ENCODE measurements at places on chromosomes 3 and 15.

DNA sequence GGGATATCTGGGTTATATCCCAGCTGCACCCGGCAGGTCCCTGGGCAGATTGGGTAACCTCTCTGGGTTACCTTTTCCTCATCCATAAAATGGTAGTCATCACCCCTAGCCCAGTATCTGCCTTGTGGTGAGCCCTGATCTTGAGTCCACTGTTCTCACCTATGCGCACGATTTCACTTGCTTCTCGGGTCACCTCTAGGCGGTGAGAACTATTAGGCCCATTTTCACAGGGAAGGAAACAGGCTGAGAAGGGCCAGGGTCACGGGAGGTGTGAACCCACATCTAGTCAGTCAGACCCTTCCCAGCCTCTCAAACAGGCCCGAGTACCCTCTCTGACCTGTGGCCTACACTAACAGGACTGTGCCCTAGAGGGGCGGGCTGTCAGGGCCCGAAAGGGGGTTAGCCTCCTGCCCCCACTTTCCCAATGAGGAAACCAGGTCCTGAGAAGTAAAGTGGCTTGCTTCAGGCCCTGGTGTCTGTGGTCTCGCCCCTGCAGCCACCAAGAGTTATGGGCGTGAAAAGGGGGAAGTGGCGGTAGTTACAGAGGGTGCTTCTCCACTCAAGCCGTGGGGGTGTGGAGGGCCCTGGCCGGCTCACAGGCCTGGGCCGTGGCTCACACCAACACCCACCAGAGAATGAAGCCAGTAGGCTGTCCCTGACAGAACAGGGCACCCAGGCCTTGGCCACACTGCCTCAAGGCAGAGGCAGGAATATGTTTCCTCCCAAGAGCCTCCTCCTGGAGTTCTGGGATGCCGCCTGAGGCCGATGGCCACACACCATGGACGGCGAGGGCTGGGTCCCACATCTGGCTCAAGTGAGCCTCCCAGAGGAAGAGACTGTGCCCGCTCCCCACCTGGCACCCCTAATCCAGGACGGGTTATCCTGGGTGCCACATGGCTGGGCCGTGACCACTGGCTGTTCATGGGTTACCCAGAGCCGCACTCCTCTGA is 19.5 kb downstream of the PSTPIP1 start:
- no peak for DNase-seq

DNA sequence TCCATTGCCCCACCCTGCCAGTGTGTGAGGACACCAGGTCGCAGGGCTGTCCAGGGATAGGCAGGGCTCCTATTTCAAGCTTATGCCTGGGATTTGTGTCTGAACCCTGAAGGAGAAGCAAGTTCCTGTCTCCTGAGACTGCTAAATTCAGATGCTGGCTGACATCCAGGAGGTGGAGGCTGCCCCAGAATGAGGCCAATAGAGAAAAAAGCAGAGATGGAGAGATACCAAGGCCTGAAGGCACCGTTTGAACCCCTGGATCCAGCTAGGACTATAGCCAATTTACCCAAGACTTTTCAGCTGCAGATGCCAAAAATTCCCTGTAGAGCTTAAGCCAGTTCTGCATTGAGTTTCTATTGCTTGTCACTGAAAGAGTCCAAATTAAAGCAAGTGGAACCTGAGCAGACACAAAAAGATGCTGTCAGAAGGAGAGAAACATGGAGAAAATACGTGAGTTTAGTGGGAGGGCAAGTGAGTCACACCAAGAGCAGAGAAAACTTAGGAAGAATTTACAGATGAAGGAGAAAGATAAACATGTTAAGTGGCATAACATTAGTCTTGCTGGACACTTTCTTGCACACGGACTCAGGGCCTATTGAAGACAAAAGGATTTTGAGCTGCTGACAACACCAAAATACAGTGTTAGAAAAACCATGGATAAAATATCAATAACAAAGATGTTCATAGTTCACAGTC is 148.6 kb downstream of the CNTN3 start:
- DNase-seq = no peak

GRCh38 chr3:88031642-88032077 is 27.1 kb downstream of the CGGBP1 start:
- DNase-seq = no peak

- DNase-seq = no peak
Observed at GRCh38 chr3:105788593-105788992, 80.2 kb downstream of the CBLB start.

DNA sequence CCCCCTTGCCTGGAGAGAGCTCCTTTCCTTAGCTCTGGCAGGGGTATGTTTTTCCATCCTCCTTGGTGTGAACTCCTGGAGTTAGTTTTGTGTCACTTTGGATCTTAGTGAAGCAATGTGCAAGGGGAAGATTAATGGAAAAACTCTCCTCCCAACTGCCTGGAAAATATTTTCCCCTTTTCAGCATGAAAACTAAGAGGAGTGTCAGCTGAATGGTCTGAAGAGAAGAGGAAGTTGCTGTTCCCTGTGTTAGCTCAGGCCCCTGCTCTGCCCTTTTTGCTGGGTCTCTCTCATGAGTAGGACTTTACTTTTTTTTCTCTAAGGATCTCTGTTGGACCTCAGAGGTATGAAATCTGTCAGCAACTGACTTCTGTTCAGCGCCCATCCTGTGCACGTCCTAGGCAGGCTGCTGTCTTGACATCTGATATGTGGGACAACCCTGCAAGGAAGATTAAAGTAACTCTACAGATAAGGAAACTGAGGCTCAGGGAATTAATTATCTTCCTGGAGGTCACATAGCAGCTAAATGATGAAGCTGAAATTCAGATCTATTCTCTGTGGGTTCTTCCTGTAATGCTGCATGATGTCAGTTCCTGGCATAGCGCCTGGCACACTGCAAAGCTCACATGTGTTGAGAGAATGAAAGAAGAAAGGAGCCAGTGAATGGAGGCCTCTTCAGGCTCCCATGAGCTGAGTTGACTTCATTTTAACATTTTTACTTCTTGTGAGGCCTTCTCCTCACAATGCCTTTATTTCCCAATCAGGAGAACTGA is 109.7 kb upstream of the GALNT15 start:
- DNase-seq = no peak

DNA sequence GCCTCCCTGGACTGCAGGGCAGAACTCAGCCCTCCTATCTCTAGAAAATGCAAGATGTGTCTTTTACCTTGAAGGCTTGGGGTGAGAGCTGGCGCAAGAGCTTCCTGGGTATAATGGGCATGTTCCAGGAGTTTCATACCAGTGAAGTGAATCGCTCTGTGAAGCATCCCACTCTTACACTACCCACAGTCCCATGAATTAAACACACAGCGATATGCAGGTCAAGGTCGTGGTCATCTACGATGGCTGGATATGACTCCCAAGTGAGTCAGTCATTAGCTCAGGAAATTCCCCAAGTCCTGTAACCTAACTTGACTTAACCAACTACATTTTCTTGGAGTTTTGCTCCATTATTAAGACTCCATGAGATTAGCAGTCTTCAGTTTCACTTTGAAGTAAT is 439.7 kb downstream of the NTRK3 start:
- DNase-seq = no peak

- DNase-seq = no peak
Observed at GRCh38 chr3:184377882-184378445, at the start of gene THPO. THPO (minus strand) TSS chr3:184378207; CDS start chr3:184376259, 1,948 bp downstream.

DNA sequence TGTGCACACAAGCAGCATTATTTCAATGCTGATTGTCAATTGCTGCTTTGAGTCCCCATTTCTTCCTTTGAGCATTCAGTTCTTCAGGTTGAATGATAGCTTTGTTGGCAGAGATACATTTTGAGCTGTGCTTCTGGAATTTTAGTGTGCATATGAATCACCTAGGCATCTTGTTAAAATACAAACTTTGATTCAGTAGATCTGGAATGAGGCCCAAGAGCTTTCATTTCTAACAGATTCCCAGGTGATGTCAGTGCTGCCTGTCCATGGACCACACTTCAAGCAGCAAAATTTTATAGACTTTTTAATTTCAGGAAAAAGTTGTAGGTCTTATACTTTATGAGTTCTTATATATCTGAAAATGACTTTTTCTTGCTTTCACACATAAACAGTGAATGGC is 131.1 kb downstream of the ADAMTSL3 start:
- no peak for DNase-seq

GRCh38 chr3:178532476-178532875 is 3.8 kb upstream of the KCNMB2 start:
- peak; percentile 88 for DNase-seq

DNA sequence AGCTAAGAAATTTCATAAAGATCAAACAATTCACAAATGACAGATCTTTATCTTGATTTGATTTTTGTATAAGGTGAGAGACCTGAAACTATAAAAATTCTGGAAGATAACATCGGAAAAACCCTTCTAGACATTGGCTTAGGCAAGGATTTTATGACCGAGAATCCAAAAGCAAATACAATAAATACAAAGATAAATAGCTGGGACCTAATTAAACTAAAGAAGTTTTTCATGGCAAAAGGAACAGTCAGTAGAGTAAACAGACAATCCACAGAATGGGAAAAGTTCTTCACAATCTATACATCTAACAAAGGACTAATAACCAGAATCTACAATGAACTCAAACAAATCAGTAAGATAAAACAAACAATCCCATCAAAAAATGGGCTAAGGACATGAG is 116.9 kb upstream of the BCHE start:
- no peak for DNase-seq

- no peak for DNase-seq
Observed at GRCh38 chr15:81880314-81880713, 165.5 kb downstream of the MEX3B start.

DNA sequence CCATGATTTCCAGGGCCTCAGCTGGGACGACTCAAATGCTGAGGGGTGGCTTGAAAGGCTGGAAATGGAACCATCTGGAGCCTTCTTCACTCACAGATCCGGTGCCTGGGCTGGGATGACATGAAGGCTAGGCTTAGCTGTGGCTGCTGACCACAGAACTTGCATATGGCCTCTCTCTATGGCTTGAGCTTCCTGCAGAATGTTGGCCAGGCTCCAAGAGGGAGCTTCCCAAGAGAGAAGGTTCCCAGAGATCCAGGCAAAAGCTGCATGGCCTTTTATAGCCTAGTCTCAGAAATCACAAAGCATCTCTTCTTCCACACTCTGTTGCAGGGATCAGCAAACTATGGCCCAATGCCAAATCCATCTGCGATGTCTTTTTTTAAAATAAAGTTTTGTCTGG is 44.8 kb downstream of the GATM start:
- DNase-seq = peak; percentile 46
